ENCODE measurements at places on chromosomes 6 and 20.

GRCh38 chr6:6405997-6406714 is 85.7 kb upstream of the F13A1 start:
- DNase-seq = no peak

- no peak for DNase-seq
Observed at GRCh38 chr6:127893541-127893940, 7.3 kb downstream of the THEMIS start.

- no peak for DNase-seq
Observed at GRCh38 chr6:166167258-166167731, 356 bp downstream of the TBXT start.

DNA sequence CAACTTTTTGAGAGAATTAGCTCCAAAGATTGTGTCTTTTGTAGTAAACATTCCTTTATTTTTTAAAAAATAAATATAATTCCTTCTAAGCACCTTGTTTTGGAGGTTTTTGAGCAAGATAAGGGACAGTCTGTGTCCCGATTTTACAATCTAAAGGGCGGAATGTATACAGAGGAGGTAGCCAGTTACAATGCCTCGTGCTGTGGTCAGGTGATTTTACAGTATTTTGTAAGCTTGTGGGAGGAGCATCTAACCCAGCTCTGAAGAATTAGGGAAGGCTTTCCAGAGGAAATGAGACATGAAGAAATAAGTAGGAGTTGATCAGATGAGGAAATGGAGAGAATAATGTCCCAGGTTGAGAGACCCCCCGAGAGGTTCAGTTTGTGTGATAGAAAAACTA is 1.3 kb downstream of the HINT3 start:
- DNase-seq = no peak

GRCh38 chr6:22023937-22024336 is 272.9 kb downstream of the PRL start:
- DNase-seq = no peak

GRCh38 chr6:3455147-3455568 is 1.7 kb downstream of the SLC22A23 start:
- no peak for DNase-seq

- no peak for DNase-seq
Observed at GRCh38 chr6:6392214-6393068, 72.0 kb upstream of the F13A1 start.

All from upper lobe of right lung (tissue), 1 donor.